ENCODE measurements at places on chromosomes 3 and 15.

DNA sequence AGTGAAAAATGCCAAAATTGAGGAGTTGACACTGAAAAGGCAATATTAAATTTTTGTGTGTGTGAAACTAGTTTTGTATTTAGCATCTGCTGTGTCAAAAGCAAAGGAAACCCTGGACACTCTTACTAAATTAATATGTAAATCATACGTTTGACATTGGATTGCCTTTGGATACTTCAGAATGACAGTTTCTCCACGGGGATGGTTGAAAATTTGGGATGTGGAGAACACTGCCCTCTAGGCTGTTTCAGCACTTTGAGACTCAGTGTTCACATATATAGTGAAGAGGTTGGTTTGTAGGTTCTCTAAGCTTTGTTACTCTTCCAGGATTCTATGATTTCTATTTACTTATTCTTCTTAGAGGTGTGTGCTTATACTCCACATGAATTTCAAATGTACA, 3.0 kb downstream of the ROBO2 start:
- no peak for DNase-seq

DNA sequence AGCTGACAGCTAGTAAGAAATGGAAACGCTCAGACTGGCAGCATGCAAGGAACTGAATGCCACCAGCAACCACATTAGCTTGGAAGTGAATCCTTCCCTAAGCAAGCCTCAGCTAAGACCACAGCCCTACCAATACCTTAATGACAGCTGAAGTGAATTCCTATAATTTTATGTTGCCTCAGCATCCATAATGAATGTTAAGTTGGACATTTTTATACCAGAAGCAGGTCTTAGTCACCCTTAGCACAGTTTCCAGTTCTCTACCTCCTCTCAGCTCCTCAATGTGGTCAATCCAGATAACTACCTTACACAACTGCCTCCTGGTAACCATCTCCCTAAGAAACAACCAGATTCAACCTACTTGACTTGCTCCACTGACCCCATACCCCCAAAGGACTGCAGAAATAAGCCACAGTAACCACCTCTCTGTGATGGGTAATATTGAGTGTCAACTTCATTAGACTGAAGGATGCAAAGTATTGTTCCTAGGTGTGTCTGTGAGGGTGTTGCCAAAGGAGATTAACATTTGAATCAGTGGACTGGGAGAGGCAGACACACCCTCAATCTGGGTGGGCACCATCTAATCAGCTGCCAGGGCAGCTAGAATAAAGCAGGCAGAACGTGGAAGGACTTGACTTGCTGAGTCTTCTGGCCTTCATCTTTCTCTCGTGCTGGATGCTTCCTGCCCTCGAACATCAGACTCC, 33.5 kb downstream of the NEDD4 start:
- DNase-seq: no peak

DNA sequence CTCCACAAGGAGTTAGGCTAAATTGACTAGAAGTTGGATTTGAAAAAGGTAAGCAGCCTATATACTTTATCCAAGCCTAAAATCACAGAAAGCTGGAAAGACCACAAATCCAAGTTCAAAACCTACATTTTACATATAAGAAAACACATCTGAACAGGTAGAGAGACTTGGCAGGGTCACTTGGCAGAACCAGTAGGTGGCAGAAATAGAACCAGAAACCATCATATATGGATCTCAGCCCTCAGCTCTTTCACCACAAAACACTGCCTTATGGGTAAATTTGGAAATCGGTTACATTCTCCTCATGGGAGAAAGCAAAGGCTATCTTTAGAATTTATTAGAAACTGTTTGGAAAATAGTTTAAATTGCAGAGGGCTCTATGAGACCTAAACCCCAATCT, 44.2 kb downstream of the MKRN2 start:
- DNase-seq: no peak

GRCh38 chr15:90002428-90002844, 1.3 kb downstream of the ZNF710 start:
- DNase-seq: peak; percentile 47

DNA sequence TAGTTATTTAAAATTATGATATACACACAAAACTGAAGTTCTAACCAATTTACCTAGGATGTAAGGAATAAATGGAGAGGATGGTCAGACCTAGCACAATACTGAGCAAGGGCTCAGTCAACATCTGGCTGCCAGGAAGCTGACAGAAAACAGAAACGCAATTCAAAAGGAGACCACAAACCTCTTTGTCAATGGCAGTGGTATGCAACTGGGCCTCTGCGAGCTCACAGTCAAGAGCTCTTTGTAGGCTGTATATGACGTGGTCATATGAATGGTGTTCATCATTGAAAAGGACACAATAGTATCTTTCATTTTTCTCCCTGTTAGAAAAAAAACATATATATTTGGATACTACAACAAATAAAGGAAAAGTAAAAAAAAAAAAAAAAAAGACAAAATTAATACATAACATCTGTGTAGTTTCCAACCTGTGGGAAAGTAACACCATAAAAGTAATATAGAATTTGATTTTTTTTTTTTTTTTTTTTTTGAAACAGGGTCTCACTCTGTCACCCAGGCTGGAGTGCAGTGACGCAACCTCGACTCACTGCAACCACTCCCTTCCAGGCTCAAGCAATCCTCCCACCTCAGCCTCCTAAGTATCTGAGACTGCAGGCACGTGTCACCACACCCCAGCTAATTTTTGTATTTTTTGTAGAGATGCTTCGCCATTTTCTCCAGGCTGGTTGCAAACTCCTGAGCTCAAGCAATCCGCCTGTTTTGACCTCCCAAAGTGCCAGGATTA, 37.9 kb downstream of the UBR1 start:
- peak; percentile 10 for DNase-seq

DNA sequence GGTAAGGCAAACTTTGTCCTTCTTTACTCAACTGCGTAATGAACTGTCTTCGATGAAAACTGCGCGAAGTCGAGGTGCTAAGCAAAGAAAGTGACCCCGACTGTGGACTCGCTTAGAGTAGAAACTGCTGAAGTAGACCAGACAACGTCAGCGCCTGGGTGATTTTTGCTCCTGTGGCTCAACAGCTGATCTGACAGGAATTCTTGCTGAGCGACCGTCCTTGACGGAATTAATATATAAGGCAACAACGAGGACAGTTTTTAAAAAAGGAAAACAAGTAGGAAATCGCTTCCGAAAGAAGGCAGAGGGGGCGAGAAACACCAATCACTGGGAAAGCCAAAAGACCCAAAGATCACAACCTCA, 541 bp downstream of the RPS27L start:
- peak; percentile 45 for DNase-seq

GRCh38 chr3:21672303-21672702, 78.7 kb downstream of the ZNF385D start:
- peak; percentile 84 for DNase-seq

- no peak for DNase-seq
Measured at GRCh38 chr3:64361962-64362735, 136.9 kb upstream of the PRICKLE2 start.

- no peak for DNase-seq
Measured at GRCh38 chr3:150747886-150748683, 14.9 kb downstream of the SIAH2 start.

- DNase-seq: no peak
Measured at GRCh38 chr3:196108075-196108743, 26.3 kb upstream of the TFRC start.

DNA sequence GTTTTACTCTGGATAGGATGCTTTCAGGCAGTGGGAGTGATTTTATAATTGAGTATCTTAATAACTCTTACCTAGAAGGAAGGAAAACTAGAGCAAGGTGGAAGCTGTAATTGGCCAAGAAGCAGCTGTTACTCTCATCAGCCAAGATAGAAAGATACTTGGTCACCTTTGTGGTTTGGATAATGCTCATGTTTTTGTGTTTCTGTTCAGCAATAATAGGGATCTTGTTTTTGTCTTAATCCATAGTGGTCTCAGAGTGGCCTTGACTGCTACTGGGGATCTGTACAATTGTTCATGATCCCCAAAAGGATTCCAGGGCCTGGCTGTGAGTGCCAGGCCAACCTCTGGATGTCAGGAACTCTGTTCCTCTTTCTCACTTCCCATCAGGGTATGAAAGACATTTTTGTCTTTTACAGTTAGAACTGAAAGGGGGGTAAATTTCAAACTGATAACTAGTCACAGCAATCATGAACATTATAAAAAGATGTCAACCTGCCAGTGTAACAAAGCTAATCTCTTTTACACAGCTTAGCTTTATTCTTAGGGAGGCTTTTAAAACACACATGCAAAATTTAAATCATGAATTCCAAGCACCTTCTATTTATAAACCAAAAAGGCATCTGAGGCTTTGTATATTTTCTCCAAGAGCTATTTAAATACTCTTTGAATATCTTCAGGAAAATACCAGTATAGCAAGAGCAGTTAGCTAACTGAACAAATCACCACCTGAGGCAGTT, 6.0 kb downstream of the UBL7 start:
- DNase-seq: no peak

DNA sequence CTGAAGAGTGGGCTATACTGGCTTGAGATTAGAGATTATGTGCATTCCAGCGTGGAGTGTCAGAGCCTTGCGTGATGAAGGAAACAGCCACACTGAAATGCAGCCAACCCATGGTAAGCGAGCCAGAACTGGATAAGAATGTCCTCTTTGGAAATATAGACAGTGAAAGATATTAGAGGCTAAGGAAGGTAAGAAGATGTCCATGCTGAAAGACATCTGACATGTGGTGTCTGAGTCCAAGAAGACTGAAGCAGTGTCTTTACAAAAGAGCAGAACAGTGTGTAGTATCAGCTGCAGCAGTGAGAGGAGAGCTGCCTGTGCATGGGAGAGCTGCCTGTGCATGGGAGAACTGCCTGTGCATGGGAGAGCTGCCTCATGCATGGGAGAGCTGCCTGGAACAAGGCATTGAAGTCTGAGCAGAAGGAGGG, 672.2 kb downstream of the DIPK2A start:
- no peak for DNase-seq

DNA sequence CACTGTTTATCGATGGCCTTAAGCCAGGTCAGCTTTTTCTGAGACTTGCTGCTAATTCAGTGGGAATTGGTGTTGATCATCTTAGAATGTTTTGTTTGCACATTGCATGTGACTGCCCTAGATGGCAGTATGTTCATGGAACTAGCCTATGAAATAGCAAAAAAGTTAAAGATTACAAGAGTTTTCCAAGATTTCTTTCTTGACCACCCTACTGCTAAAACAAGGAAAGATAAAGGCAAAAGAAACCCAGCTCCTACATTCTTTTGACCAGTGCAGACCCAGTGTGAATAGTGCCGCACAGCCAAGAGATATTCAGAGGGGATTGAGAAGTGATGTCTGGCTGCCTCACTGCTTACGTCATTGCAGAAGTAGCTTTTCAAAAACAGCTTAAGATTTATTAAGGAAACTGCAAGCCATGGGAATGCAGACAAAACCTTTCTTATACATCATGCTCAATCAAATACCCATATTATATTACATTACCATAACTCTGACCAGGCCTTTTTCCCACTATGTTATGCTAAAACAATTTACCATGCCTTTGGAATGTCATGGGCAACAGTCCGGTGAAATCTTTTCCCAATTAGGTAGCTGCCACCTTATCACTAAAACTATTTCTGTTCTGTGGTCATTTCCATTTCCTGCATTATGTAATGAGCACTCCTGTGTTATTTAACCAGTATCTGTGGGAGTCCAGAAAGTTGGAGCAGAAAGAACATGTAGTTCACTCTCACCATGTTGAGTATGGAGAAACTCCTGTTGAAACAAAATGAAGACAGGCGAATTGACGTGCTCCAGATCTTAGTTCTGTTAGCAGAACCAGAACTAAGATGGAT, 6.0 kb downstream of the PHLDB2 start:
- peak; percentile 91 for DNase-seq

- DNase-seq: peak; percentile 84
Measured at GRCh38 chr15:25830844-25831451, 32.2 kb downstream of the ATP10A start.

- no peak for DNase-seq
Measured at GRCh38 chr15:37984368-37984767, 49.9 kb downstream of the TMCO5A start.

DNA sequence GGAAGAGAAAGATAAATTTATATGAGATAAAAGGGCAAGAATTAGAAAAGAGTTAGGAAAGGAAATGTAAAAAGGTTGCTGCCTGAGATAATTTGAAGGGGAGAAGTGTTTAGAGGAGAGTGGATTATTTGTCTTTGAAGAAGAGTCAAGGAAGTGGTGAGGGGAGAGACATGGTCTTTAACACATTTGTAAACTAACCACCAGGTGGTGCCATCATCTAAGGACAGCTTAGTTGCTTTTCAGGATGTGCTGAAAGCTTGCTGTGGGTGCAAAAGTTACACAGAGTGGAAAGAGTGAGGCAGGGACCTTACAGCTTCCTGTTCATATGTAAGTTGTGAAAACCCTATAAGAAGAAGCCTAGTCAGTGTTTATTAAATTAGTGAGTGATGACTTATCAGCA, 114.1 kb upstream of the DNAJC19 start:
- DNase-seq: peak; percentile 1
